ENCODE measurements at places on chromosomes 11 and 22. TPM values are rescaled to one million over a fixed set of nuclear protein-coding genes. Genes with fewer than 3 reads are reported as not detected.

DNA sequence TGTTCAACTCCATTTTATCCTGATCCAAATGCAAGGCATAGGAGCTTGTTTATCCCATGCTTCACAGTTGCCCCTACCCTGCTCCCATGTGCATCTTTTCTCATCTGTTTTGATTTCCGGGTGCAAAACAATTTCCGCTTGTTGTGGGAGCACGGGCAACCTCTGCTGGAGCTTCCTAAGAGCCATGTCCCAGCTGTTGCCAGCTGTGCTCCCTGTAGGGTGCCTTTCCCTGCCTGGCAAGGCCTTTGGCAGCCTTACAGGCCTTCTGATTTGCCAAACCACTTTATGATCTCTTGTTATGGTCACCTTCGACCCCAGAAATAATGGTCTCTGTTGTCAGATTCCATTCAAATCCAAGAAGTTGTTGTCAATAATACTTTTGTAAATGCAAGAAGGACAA, 1038.5 kb downstream of the OPCML start:
- no peak overlapping the region for H3K4me3 ChIP-seq
- no peaks in the 10 kb centered on the region for H3K27me3 ChIP-seq
- no peak overlapping the region for H3K27ac ChIP-seq
- H3K36me3 ChIP-seq, result no peaks in the 10 kb centered on the region
- H3K4me1 ChIP-seq, result no peaks in the 10 kb centered on the region
- DNase-seq, result no peak

SOX6 gene
- total RNA-seq, result not detected

GRCh38 chr11:65927904-65928397, 8.7 kb downstream of the DRAP1 start:
- DNase-seq, result peak; percentile 88
- H3K27ac ChIP-seq, result peak overlapping the region; percentile 96
- no peaks in the 10 kb centered on the region for H3K27me3 ChIP-seq
- peaks cover 2% of the 10 kb centered on the region for H3K36me3 ChIP-seq
- peaks cover 26% of the 10 kb centered on the region for H3K4me1 ChIP-seq

GRCh38 chr11:80698637-80699036, 1257.8 kb upstream of the TENM4 start:
- H3K4me3 ChIP-seq, result no peak overlapping the region
- no peaks in the 10 kb centered on the region for H3K27me3 ChIP-seq
- no peak for DNase-seq
- H3K27ac ChIP-seq, result no peak overlapping the region

SNX19 gene
- 29.5 TPM for total RNA-seq

FGF4 gene
- total RNA-seq, result not detected

MMP12 gene
- not detected for total RNA-seq

- no peaks in the 10 kb centered on the region for H3K27me3 ChIP-seq
- H3K36me3 ChIP-seq, result no peaks in the 10 kb centered on the region
- H3K4me1 ChIP-seq, result peaks cover 3% of the 10 kb centered on the region
- DNase-seq, result no peak
These were observed 28.6 kb downstream of the C22orf42 start for GRCh38 chr22:32130464-32130863.

- DNase-seq, result no peak
- H3K27ac ChIP-seq, result no peak overlapping the region
- no peaks in the 10 kb centered on the region for H3K4me1 ChIP-seq
- peaks cover 2% of the 10 kb centered on the region for H3K36me3 ChIP-seq
These were observed 274.6 kb downstream of the TBC1D22A start for GRCh38 chr22:47036936-47037485.

- no peaks in the 10 kb centered on the region for H3K36me3 ChIP-seq
- H3K27ac ChIP-seq, result peak overlapping the region; percentile 25
These were observed 673 bp upstream of the MYO7A start for GRCh38 chr11:77127235-77127911.

DNA sequence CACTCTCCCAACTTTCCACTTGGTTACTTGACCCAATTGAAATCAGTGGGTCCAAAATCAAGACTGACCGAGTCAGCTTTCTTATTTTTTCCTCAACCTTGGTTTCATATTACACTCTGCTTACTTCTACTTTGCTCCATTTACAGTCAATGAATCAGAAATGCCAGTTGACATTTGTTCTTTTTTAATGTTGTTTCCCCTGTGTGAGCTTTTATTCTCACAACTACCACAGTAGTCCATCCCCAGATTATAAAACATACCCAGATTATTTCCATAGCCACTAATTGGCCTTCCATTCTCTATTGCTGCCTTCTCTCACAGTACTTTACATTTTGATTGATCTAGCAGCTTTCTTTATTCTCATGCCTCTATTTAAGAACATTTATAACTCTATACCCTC, 50.0 kb downstream of the DNAJC24 start:
- H3K27me3 ChIP-seq, result no peaks in the 10 kb centered on the region
- no peak overlapping the region for H3K4me3 ChIP-seq
- H3K4me1 ChIP-seq, result no peaks in the 10 kb centered on the region
- peaks cover 5% of the 10 kb centered on the region for H3K36me3 ChIP-seq

ENTHD1 gene
- 0.59 TPM for total RNA-seq

DNA sequence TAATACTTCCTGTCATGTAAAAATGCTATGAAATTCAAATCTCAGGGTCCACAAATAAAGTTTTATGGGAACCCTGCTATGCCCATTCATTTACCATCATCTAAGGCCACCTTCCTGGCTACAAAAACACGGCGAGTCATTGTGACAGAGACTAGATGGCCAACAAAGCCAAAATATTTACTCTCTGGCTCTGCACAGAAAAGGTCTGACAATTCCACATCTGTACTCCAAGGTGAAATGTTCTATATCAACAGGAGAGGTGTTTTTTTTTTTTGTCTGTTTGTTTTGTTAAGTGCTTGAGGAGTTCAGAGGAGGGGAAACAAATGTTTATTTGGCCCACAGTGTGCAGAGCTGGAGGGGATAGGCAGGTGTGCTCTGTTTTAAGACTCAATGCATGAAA, 18.6 kb upstream of the TMA7B start:
- no peak overlapping the region for H3K4me3 ChIP-seq
- DNase-seq, result no peak
- H3K4me1 ChIP-seq, result peaks cover 93% of the 10 kb centered on the region

Measured in activated CD4-positive, alpha-beta T cell treated with anti-CD3 and anti-CD28 coated beads for 36 hours (primary cell).